ENCODE measurements at places on chromosomes 11 and 22.

DNA sequence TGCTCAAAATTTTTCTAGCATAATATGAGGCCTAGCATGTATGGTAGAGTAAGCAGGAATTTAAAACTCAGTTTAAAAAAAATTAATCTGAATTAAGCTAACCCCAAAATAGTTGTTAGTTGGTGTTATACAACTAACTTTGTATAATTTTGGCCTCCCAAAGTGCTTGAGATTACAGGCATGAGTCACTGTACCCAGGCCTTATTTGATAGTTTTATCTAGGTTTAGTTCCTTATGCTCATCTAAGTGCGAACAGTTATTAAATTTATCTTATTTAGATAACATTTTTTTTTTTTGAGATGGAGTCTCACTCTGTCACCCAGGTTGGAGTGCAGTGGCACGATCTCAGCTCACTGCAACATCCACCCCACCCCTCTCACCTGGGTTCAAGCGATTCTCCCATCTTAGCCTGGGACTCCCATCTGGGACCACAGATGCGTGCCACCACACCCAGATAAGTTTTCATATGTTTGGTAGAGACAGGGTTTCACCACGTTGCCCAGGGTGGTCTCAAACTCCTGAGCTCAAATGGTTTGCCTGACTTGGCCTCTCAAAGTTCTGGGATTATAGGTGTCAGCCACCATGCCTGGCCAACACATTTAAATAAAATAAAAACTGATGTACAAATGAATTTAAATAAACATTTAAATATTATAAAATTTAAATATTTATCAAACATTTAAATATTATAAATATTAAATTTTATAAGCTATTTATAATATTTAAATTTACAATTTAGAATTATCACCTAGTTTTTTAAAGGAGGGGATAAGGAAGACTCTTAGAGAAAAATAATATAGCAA, 7.5 kb downstream of the IL18 start:
- DNase-seq = no peak

DNA sequence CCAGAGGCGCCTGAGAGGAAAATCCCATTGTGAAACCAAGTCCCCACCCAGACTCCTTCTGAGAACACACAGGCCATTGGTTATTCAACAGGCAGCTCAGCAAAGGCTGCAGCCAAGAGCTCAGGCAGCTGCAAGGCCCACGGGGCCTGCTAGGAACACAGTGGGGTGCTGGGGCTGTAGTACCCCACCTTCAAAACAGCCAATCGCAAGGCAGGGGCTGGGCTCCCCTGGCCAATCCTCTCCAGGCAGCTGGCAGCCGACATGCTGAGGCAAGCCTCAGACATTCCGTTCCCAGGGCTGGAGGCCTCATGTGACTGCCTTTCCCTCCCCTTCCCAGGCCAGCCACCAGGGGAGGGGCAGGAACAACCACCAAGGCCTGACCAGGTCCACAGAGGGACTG, 6.6 kb downstream of the PRODH start:
- DNase-seq = no peak

- DNase-seq = no peak
Measured at GRCh38 chr22:30910358-30910757, 58.2 kb downstream of the MORC2 start.

GRCh38 chr11:129861702-129862522, 33.5 kb downstream of the NFRKB start:
- no peak for DNase-seq

GRCh38 chr11:128201801-128202200, 385.6 kb downstream of the ETS1 start:
- DNase-seq = no peak

DNA sequence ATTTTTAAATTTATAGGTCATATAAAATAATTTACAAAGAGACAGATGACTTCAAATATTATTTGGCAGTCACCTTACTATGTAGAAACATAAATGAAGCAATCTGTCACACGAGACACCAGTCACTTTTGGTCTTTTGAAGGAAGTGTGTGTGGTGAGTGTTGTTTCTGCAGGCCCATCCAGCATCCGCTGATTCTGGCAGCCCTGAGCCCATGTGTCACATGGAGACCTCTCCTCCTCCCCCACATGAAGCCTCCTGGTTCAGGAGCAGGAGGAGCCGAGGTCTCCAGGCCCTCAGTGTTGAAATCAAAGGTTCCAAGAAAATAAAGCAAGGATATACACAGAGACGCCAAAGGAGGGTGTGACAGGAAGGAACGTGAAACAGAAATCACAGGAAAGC, 60.1 kb downstream of the ARFGAP3 start:
- no peak for DNase-seq

DNA sequence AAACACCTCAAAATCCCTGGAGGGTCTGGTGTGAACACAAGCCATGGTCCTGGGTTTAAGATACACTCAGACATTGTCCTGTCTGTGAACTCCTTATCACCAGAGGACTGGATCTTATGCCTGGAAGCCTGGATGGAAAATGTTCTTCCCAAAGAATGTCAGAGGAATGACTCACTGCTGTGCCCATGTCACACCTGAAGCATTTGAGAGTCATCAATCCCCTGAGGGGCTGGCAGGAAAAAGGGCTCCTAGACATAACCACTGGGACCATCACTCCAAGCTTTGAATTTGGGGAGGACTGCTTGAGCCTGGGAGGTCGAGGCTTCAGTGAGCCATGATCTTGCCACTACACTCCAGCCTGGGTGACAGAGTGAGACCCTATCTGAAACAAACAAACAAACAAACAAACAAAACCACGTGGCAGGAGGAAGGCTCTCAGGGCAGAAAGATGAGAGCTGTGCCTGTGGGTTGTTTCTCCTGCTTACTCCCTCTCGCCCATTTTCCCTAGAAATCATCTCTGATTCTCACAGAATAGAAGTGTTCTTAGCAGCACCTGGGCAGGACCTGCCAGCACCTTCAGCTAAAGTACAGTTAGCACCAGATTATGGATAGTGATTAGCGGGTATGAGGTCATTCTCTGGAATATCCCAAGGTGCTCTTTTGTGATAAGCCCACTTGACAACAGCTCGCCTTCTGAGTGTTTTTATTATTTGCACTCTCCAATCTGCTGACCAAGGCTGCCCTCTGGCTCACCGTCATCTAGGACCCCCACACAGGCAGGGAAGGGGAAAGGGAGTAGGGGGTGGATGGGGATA, 11.9 kb upstream of the PRG2 start:
- no peak for DNase-seq

- DNase-seq = no peak
Measured at GRCh38 chr22:31141551-31141950, 1.2 kb upstream of the PLA2G3 start.

DNA sequence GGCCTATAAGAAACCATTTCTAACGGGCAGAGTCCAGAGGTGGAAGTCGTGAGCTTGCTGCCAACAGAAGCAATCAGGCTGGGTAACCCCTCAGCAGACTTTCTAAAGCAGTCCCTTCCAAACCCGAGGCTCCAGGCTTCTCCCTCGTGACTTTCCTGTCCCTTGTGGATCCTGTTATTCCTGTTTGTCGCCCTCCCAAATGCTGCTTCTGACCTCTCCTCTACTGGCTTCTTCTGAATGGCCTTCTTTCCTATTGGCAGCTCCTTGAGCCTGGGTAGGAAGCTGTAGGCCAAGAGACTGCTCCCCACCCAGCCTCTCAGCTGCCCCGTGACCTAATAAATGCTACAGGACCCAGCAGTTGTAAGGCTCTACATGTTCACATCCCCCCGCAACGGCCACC, 35.0 kb downstream of the MAFF start:
- DNase-seq = no peak

GRCh38 chr11:15073361-15074205, at the start of gene CALCB:
TSS of gene CALCB (plus strand) at chr11:15073593. CDS start at chr11:15074719, 1,126 bp downstream.
- DNase-seq = no peak

GRCh38 chr22:22735695-22736611, 91.5 kb downstream of the GGTLC2 start:
- no peak for DNase-seq

DNA sequence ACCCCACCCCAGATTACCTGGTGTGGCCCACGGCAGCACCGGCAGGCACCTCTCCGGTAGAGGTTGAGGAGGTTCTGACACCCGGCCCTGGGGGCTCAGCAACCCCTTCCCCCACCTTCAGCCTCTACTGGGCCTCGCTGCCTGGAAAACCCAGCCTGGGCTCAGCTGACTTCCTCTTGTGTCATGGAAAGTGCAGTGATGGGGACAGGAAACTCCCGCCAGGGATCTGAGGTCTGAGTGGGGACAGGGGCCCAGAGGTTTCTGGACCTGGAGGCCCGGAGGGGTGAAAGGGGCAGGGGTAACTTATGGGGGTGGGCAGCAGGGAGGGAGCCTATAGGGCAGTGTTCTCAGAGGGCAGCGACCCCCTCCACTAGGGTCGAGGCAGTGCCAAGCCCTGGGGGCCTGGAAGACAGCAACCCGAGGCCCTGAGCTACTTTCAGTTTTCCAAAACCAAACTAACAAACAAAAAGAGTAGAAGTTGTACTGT, 10.0 kb upstream of the CD5 start:
- no peak for DNase-seq

GRCh38 chr11:103618528-103618927, 417.9 kb upstream of the DDI1 start:
- DNase-seq = no peak

- no peak for DNase-seq
Measured at GRCh38 chr11:19380375-19380774, 139.6 kb upstream of the E2F8 start.

DNA sequence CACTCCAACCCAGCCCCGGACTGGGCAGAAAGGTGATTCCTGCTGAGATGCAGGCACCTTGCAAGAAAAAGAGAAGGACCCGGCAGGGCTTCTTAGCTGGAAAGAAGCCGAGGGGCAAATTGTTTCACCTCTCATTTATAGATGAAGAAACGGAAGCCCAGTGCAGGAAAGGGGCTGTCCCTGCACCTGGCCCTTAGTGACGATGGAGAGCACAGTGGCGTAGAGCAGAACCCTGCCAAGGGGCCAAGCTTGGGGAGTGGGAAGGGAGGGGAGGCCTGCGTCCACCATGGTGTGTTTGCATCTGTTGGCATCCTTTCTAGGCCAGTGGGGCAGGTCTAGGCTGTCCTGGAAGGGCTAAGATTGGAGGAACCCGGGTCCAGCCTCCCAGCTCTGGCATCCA, 7.8 kb upstream of the MS4A15 start:
- no peak for DNase-seq

DNA sequence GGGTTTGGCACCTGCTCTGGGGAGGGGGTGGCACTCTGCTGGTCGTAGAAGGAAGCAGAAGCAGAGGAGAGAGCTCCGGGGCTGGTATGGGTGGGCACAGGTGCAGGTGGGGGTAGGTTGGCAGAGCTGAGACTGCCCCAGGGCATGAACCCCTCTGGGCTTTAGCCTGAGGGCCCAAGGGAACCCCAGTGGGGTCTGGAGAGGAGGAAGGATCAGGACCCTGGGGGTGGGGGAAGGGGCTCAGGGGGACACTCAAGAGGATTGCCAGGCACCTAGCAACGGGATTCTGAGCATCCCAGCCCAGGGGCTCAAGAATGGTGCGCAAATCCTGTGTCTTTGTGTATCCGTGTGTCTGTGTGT, 6.3 kb downstream of the ALDH3B2 start:
- no peak for DNase-seq

DNA sequence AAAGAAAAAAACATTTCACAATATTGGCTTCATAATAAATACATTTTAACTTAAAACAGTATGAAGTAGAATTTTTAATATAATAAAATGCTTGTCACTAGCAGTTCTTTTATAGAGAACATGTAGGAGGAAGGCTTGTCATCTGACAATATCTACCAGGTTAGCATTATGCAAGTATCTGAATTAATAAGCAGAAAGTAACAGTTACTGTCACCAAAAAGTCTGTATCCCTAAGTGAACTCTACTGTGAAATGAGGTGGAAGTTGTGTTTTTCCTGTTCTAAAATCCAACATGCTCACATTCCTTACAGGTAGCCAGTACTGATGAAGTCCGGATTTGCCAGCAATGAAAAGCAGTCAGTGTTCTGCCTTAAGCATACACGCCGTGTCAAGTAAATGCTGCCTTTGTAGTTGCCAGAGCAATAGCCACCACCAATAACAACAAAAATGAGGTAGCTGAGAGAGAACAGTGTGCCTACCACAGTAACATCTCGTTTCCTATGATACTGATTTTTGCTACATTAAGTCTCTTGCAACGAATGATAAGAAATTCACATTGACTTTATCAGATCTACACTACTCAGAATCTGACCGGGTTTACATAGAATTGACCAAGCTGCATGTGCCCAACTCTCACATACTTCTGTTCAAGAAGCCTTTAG, 95.5 kb downstream of the SIK3 start:
- DNase-seq = no peak

GRCh38 chr22:48750826-48751440, 1076.7 kb downstream of the BRD1 start:
- DNase-seq = no peak

GRCh38 chr11:57668434-57668782, 494 bp downstream of the ZDHHC5 start:
- no peak for DNase-seq

GRCh38 chr11:77647654-77648305, 10.2 kb upstream of the CLNS1A start:
- no peak for DNase-seq

DNA sequence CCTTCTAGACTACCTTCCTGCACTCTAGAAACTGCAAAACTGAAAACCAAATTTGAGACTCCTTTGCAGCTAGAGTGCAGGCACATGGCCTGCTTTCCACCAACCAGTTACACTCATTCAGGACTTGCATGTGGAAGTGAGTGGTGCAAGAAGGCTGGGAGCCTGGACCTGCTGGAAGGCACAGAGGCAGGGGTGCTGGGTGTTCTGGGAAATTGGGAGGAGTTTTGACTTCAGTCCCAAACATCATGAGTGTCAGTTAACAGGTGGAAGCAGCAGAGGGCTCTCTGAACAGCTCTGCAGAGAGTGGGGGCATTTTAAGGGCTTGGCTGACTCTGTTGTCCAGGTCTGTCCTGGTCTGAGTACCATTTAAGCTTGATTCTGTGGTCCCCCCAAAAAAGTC, 49.3 kb upstream of the SYT13 start:
- no peak for DNase-seq

GRCh38 chr11:100098560-100098959, 588.5 kb upstream of the ARHGAP42 start:
- no peak for DNase-seq

GRCh38 chr11:87463486-87464102, 425.9 kb downstream of the TMEM135 start:
- DNase-seq = no peak

DNA sequence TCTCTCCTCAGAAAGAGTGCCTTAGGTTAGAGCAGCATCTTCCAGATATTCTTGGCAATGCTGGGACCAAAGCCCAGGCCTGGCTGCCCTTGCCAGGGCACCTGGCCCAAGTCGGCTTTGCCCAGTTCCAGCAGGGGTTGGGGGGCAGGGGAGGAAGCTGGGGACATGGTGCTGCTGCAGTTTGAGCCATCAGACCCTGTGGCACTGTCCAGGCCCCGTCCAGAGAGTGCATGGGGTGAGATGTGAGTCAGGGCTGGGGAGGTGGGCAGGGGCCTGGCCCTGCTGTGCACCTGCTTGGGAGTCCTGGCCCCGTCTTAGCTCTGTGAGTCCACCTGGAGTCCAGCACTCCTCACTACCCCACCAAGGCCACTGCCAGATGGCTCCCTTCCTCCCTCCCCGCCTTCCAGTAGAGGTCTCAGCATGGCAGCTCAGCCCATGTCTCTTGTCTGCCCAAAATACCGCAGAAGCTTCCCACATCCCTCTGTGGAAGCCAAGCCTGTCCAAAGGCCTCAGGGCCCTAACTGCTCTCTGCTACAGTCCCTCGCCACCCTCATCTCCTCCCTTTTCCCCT, 16.6 kb downstream of the DERL3 start:
- no peak for DNase-seq

GRCh38 chr11:3989276-3989920, 105.2 kb upstream of the RRM1 start:
- no peak for DNase-seq

GRCh38 chr11:46696212-46696558, 4.2 kb downstream of the ARHGAP1 start:
- no peak for DNase-seq
